ENCODE measurements at places on chromosomes 6 and 20. TPM values are rescaled to one million over a fixed set of nuclear protein-coding genes. Genes with fewer than 3 reads are reported as not detected.

- H3K36me3 ChIP-seq: no peaks in the 10 kb centered on the region
- no peaks in the 10 kb centered on the region for H3K27me3 ChIP-seq
These were observed 43.3 kb downstream of the PPARD start for GRCh38 chr6:35385457-35386202.

Gene RFX6
- not detected for total RNA-seq

GRCh38 chr20:61801857-61802442 lies 263.7 kb downstream of the TAF4 start:
- H3K27me3 ChIP-seq: peaks cover 3% of the 10 kb centered on the region
- no peak overlapping the region for H3K27ac ChIP-seq
- no peaks in the 10 kb centered on the region for H3K36me3 ChIP-seq

DNA sequence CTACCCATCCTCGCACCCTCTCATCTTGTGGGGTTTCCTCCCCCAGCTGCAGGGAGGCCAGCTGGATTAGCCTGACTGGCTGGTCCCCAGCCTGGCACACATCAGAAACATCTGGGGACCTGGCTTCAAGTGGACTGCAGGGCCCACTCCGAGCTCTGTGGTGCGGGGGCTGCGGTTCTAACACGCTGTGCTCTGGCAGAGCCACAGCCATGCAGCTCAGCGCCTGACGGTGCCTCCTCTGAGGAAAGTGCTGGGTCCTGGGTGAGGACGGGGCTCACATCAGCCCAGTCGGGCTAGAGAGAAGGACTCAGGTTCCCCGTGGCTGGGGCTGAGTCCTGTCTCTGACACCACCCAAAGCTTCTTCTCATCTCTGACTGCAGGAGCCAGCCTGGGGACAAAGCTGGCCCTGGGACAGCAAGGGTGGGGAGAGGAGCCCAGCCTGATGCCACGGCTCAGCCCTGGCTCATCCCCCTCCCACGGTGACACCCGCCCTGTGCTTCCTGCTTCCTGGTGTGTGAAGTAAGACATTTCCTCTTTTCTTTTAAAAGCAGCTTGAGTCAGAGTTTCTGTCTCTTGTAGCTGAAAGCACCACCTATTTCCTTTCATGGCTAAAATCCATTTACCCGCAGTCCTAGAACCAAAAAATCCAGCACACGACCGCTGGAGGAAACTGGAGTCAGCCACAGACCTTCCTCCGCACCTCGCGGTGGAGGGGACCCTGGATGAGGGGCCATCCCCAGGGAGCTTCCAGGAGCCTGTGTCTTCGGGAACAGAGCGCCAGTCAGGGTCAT lies 127.4 kb upstream of the AFDN start:
- peak overlapping the region; percentile 79 for H3K27ac ChIP-seq
- DNase-seq: peak; percentile 35
- no peaks in the 10 kb centered on the region for H3K27me3 ChIP-seq
- no peaks in the 10 kb centered on the region for H3K36me3 ChIP-seq
- no peaks in the 10 kb centered on the region for H3K4me1 ChIP-seq

- no peak overlapping the region for H3K4me3 ChIP-seq
- H3K27ac ChIP-seq: no peak overlapping the region
- H3K27me3 ChIP-seq: peaks cover 7% of the 10 kb centered on the region
- H3K4me1 ChIP-seq: no peaks in the 10 kb centered on the region
These were observed 8.5 kb downstream of the EEF1A2 start for GRCh38 chr20:63490416-63490815.

GRCh38 chr6:40256831-40257230 lies 322.6 kb upstream of the MOCS1 start:
- no peaks in the 10 kb centered on the region for H3K36me3 ChIP-seq
- peaks cover 15% of the 10 kb centered on the region for H3K4me1 ChIP-seq
- H3K27me3 ChIP-seq: no peaks in the 10 kb centered on the region
- DNase-seq: peak; percentile 27

GRCh38 chr20:29740951-29741593 lies 1516.4 kb upstream of the DEFB115 start:
- H3K36me3 ChIP-seq: no peaks in the 10 kb centered on the region
- H3K27ac ChIP-seq: no peak overlapping the region
- H3K4me3 ChIP-seq: no peak overlapping the region
- H3K27me3 ChIP-seq: no peaks in the 10 kb centered on the region
- H3K4me1 ChIP-seq: no peaks in the 10 kb centered on the region

DNA sequence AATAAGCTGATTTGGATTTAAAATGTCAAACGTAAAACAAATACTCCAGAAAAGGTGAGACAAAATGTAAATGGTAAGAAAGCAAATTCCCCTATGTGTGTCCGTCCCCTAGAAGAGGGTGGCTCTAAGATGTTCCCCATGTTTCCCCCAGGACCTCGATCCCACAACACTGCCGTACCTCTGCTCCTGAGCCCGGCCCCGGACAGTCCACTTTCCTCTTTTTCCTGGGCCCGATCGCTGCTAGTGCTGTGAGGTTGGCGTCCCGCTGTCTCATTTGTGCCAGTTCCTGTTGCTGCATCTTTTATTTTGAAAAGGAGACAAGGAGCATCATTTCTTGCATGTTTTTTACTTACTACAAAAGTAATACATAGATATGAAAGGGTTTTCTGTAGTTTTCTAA lies 68.3 kb downstream of the TAF4 start:
- H3K27ac ChIP-seq: no peak overlapping the region
- no peak overlapping the region for H3K4me3 ChIP-seq
- no peaks in the 10 kb centered on the region for H3K27me3 ChIP-seq

DNA sequence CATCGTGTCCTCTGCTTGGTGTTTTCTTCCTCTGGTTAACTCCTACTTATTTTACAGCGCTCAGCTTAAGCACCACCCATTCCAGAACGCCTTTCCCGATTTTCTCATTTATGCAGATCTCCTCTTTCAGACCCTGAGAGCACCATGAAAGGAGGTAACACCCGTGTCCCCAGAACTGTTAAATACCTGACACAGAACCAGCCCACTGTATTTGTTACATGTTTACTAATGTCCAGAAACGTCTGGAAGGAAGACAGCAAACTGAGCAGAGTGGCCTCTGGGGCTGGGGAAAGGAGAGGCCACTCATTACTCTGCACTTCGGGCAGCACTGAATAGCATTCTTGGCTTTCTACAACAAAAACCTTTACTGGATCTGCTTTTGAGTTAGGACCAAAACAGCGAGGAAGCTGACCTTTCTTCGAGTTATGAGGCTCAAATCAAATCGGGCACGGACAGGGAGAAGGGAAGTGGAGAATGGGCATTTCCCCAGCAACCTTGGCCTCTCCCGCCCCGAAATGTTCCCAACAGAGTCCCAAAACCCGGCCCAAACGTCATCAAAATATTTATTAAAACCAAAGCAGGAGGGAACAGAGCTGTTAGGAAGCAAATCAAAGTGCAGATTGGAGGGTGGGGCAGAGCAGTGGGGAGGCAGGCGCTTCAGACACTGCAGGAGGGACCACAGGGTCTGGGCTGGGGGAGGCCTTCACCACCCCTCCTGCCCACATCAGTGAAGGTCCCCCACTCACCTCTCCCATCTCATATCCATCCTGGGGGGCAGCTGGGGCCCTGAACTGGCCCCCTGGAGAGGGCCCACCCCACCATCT lies 1.1 kb upstream of the NECAB3 start:
- H3K36me3 ChIP-seq: no peaks in the 10 kb centered on the region
- H3K4me3 ChIP-seq: no peak overlapping the region
- peaks cover 17% of the 10 kb centered on the region for H3K4me1 ChIP-seq

DNA sequence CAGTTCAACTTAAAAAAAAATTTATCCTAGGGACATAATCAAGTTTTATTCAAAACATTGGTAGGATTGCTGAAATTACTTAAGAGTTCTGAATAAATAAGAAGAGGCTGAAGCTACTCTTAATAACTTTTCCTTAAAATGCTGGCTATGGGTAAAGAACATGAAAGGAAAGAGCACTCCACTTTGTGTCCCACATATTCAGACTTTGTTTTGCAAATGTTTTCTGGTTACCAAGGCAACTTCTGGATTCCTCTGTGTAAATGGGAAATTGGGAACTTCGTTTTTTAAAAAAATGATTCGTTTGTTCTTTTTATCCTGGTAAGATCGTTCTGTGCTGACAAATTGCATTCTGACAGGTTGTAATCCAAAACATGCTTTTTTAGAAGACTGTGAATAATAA lies 115.0 kb downstream of the KIF6 start:
- no peak overlapping the region for H3K4me3 ChIP-seq
- DNase-seq: no peak
- H3K36me3 ChIP-seq: no peaks in the 10 kb centered on the region
- H3K27me3 ChIP-seq: no peaks in the 10 kb centered on the region
- no peak overlapping the region for H3K27ac ChIP-seq

Gene OXT
- total RNA-seq: not detected

Gene HAO1
- not detected for total RNA-seq

DNA sequence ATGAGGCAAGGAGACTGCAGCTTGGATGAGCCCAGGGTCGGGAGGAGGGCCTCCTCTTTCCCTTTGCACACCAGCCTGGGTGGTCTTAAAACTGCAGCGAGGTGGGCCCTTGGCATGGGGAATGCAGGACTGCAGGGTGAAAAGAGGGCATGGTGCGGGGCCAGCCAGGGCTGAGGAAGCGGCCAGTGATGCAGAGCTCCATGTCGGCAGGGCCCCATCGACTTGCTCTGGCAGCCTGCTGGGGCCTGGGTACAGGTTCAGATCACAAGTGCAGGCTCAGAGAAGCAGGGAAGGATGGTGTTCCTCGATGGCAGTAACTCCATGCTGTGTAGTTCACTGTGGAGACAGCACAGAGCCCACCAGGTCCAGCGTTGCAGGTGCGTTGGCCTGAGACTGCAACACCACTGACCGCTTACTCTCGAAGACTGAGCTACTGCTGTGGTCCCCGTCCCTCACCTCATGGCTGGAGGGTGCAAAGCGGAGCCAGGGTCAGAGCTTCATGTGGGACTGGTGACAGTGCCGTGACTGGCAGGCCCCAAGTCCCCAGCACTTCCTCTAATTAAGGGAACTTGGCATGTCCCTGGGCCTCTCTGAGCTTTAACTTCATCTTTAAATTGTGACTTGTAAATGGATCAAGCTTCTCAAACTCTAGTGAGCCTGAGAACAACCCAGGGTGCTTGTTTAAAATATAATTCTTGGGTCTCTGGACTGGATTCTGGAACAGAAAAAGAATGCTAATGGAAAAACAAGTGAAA lies 223.2 kb downstream of the SYNDIG1 start:
- no peak overlapping the region for H3K4me3 ChIP-seq
- no peaks in the 10 kb centered on the region for H3K27me3 ChIP-seq
- DNase-seq: no peak
- peaks cover 19% of the 10 kb centered on the region for H3K4me1 ChIP-seq

Gene LY6G6D
- not detected for total RNA-seq

DNA sequence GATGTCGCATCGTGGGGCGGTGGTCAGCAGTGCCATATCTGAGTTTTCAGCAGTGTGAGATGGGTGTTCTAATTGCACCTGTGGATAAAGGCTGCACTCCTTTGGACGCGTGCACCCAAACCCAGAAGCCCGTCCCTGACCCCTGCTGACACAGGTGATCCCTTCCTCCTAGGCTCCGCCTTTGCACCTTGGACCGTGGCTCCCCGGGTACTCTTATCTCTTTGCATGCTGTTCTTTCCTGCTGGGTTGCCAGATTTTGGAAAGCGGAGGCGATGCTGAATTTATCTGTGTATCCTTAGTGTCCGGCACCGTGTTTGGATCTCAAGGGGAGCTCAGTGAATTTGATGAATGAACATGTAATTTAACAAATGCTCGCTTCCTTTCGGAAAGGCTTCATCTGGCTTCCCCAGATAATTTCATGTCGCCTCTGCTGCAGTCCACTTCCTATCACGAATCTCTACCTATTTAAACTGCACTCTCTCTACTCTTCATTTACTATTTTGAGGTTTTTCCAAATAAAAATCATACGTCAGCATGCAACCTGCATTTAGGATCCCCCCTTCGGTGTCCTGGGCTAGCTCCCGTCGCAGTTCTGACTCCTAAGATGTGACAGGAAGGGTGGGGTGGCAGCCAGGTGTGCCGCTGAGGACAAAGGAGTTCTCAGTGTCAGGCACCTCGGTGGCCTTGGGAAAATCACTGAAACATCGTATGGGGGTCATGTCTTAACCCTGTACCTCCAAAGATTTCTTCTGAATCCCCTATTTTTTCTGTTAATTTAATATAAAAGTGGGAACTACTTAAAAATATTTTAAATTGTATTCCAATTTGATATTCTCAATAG lies 753 bp upstream of the PERP start:
- peak; percentile 54 for DNase-seq
- H3K36me3 ChIP-seq: no peaks in the 10 kb centered on the region
- H3K4me1 ChIP-seq: peaks cover 10% of the 10 kb centered on the region

Gene RGS17
- 1.8 TPM for total RNA-seq

DNA sequence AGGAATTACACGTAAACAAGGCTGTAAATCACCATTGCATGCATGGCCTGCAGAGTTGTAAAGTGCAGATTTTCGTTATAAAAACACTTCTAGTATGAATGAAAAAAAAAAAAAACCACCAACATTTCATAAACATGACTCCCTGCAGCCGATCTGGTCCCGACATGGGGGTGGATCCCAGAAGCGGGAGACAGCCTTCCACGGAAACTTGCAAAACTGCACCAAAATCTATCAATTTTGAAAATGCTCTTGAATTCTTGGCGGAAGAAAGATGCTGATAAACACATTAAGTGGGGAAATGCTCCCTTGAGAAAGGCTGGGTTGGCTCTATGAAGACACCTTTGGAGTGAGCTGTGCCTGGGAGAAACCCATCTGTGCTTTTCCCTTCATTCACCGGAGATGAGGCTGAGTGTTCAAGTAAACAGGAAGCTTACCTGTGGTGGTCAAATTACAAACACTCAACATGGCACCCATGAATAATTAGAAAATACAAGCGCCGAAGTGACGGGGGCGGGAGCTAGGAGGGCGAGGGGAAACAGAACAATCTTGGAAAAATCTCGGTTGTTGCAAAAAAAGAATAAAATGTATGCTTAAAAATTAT lies 845 bp upstream of the ANKRD60 start:
- H3K36me3 ChIP-seq: no peaks in the 10 kb centered on the region
- H3K27me3 ChIP-seq: no peaks in the 10 kb centered on the region
- H3K4me1 ChIP-seq: peaks cover 3% of the 10 kb centered on the region
- H3K27ac ChIP-seq: no peak overlapping the region
- no peak for DNase-seq

DNA sequence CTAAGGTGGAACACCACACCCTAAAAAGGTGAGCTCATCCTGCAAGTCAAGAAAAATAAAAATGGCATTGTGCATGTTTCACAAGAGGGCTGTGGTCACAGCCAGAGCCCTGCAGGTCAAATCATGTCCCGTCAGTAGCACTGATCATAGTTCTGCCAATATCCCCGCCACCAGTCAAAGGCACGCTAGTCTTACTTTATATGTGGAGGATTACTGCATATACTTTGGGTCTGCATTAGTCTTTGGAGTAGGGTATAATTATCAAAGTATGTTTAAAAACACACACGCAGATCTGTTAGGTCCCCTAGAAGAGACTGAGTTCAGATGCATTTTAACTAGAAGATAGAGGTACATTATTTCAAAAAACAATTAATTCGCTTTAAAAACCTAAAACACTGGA lies 1.8 kb downstream of the PERP start:
- H3K27me3 ChIP-seq: no peaks in the 10 kb centered on the region
- H3K27ac ChIP-seq: no peak overlapping the region
- no peaks in the 10 kb centered on the region for H3K4me1 ChIP-seq
- no peak overlapping the region for H3K4me3 ChIP-seq

GRCh38 chr6:91276315-91276714 lies 689.4 kb upstream of the MAP3K7 start:
- no peak for DNase-seq
- no peak overlapping the region for H3K4me3 ChIP-seq
- H3K36me3 ChIP-seq: no peaks in the 10 kb centered on the region
- no peak overlapping the region for H3K27ac ChIP-seq
- H3K4me1 ChIP-seq: no peaks in the 10 kb centered on the region

GRCh38 chr6:4178737-4179333 lies 43.5 kb upstream of the ECI2 start:
- no peak overlapping the region for H3K4me3 ChIP-seq
- H3K27me3 ChIP-seq: no peaks in the 10 kb centered on the region
- no peak overlapping the region for H3K27ac ChIP-seq
- no peaks in the 10 kb centered on the region for H3K4me1 ChIP-seq
